ENCODE measurements at places on chromosomes 11 and 22.

GRCh38 chr22:37147186-37147990, 2.3 kb downstream of the IL2RB start:
- no peak for DNase-seq

DNA sequence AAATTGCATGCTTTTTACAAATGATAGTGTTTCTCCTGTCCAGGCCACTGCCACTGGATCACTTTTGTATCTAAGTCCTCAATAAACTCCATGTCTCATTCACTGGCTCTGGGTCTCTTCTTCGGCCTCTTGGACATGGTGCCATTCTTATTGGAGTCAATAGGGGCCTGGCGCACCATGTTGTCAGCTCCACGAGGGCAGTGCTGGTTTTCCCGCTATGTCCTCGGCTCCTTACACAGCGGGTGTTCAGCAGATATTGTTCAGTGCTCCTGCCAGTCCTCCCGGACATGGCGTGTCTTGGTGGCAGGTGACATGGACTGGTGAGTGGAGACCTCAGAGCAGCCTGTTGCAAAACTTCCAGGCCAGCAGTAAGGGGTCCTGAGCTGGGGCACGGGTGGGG, 3.6 kb upstream of the FAM118A start:
- DNase-seq = no peak

DNA sequence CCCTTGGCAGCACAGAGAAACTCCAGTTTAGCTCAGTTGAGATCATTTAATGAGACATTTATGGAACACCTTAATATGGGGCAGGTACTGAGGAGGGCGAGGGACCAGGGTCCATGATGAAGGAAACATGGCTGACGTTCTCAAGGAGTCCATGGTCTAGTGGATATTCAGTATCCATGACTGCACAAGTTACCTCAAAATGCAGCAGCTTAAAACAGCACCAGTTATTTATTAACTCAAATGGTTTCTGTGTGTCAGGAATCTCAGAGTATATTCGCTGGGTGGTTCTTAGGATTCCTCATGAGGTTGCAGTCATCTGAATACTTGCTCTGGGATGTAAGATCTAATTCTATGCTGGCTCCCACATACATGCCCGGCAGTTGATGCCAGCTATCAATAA, 346.8 kb downstream of the LARGE1 start:
- no peak for DNase-seq

- DNase-seq = no peak
These were observed 164.7 kb downstream of the MAML2 start for GRCh38 chr11:96178049-96178886.

GRCh38 chr11:17687946-17688670, 31.3 kb upstream of the MYOD1 start:
- DNase-seq = peak; percentile 99

GRCh38 chr11:69771466-69771865, 3.7 kb downstream of the FGF4 start:
- DNase-seq = no peak

- DNase-seq = no peak
These were observed 106.0 kb downstream of the CSNK2A3 start for GRCh38 chr11:11247086-11247485.

DNA sequence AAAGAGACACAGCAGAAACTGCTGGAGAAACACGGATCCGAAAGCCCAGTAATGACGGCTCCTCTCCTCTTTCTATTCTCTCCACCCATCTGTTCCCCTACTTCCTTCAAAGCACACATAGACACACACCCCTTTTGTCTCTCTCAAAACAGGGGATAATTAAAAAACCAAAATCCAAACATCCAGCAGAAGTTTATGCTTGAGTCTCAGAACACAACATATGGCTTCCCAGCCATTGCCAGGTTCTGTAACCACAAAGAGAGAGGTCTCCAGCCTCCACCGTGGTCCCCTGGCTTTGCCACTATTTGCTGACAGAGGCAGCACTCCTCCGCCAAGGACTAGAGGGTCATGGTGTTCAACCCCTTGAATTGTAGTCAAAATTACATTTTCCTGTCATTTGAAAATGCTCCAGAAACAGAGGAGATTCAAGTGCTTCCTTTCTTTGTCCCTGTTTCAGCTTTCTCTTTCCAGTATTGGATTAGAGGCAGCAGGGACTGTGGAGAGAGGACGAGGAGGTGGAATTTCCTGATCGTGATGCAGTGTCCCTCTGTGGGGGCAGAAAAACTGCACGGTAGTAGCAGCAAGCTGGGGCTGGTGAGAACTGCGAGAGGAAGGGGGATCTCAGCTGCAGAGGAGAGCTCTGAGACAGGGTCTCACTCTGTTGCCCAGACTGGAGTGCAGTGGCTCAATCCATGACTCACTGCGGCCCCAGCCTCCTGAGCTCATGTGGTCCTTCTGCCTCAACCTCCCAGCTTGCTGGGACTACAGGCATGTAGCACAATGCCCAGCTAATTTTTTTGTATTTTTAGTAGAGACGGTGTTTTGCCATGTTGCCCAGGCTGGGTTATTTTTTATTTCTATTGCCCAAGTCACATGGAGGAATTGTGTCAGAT, 60.3 kb downstream of the UBASH3B start:
- no peak for DNase-seq

- no peak for DNase-seq
These were observed 34.4 kb downstream of the TNRC6B start for GRCh38 chr22:40212121-40212520.

- no peak for DNase-seq
These were observed 120.9 kb downstream of the FEZ1 start for GRCh38 chr11:125375146-125375545.

DNA sequence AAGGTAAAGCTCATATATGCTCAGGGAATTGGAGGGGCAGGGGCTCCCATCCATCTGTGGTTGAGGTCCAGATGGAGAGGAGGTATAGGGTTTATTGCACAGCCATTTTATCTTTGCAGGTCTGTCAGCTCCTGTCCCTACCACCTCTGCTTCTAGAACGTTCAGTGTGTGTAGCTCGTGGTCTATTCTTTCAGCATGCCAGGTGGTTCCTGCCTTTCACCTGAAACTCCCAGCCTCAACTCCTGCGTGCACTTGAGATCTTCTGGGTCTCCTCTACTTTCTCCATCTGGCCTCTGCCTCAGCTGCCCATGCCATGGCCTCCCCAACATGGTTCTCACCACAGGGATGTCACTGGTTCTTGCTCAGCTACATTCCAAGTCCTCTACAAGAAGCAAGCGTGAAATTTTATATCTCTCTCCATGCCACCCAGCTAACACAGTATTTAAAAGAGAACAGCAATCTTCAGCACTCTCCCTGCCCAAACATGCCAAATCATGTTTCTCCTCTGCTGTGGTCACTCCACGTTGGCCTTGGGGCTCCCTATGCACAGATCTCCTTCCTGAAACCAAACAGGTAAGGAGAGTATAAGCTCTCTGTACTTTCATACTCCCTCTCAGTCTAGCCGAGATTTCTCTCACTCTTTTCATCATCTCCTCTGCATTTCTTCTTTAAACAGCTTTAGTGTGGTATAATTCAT, 157.8 kb upstream of the TRPC6 start:
- no peak for DNase-seq

GRCh38 chr11:134471087-134471715, 59.2 kb upstream of the B3GAT1 start:
- no peak for DNase-seq

- no peak for DNase-seq
These were observed 45.3 kb upstream of the SHISAL1 start for GRCh38 chr22:44357966-44358465.

GRCh38 chr11:36037031-36037430, 93.2 kb downstream of the LDLRAD3 start:
- no peak for DNase-seq

- DNase-seq = no peak
These were observed 32.5 kb upstream of the LMO2 start for GRCh38 chr11:33924341-33924740.

DNA sequence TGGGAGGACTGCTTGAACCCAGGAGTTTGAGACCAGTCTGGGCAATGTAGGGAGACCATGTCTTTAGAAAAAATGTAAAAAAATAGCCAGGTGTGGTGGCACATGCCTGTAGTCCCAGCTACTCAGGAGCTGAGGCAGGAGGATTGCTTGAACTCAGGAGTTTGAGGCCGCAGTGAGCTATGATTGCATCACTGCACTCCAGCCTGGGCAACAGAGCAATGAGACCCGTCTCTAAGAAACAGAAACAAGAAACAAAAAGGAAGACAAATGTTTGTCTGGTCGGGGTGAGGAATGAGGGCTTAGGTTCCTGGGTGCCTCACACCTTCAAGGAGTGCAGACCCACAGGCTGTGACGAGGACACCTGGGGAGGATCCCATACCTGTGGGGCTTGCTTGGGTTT, 191.9 kb downstream of the CEP164 start:
- no peak for DNase-seq

DNA sequence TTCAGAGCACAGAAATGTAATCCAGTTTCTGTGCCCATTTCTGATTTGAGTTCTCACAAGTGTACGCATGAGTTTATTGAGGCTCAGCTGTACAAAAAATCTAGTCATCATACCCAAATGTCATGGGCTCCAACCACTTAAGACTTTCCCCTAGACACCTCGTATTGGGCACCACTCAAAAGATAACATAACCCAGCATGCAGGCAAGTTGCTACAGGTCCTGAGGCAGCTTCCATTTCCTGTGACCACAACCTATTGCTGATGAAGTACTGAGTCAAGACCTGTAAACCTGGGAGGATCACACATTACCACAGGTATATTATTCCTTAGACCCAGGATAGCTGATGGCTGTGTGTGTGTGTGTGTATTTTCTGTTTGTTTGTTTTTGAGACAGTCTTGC, 95.2 kb downstream of the MRTFA start:
- DNase-seq = no peak

GRCh38 chr11:65491614-65492386, 7.0 kb upstream of the MALAT1 start:
- peak; percentile 94 for DNase-seq

- no peak for DNase-seq
These were observed 21.7 kb upstream of the RAPSN start for GRCh38 chr11:47470671-47471070.

GRCh38 chr11:11961399-11962028, 46.9 kb downstream of the DKK3 start:
- no peak for DNase-seq

GRCh38 chr11:14902650-14903350, 10.8 kb upstream of the CYP2R1 start:
- peak; percentile 25 for DNase-seq

DNA sequence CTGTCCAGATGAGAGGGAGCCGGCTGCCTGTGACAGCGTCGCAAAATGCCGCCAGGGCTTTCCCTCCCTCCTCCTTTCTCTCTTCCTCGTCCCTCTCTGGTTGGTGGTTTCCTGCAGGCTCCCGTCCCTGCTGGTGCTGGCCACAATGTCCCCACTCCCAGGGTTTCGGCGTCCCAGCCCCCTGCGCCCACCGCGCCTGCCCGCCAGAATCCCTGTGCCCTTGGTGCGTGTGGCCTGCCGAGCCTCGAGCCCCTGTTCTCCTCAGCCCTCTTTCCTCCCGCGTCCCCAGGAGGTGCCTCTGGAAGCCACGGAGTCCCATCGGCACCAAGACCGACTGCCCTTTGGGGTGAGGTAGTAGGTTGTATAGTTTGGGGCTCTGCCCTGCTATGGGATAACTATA, 37.9 kb upstream of the PPARA start:
- DNase-seq = no peak

- DNase-seq = no peak
These were observed 231.7 kb upstream of the NARS2 start for GRCh38 chr11:78806214-78807004.

GRCh38 chr11:79285756-79286155, 155.1 kb downstream of the TENM4 start:
- no peak for DNase-seq

GRCh38 chr22:20111045-20111688, 4.7 kb upstream of the RANBP1 start:
- DNase-seq = peak; percentile 88

GRCh38 chr22:44112191-44112590, 68.5 kb upstream of the PARVG start:
- no peak for DNase-seq

DNA sequence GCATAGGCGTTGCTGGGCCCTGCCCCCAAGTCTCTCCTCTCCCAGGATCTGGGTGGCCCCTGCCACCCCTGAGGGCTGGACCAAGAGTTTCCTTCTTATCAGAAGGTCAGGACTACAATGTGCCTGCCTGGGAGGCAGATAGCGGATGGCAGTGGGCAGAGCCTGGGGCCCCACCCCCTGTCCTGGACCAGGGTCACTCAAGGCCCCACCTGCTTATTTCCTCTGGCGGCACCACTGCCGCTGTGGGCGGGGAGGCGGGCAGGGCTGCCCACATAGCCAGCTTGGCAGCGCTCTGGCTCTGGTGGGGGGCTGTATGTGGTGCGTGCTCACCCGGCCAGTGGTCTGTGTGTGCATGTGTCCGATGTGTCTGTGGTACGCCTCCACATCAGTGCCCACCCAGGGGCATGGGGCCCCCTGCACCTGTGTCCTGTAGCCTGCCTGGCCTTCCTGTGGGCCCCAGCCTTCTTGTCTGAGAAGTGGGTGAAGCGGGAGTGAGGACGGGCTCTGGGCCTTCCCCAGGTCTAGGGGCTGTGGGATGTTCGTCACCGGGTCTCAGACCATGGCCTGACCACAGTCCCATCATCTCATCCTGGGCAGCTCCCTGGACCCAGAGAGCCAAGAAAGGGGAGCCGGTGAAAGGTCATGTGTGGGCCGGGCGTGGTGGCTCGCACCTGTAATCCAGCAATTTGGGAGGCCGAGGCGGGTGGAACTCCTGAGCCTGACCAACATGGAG, 3.0 kb downstream of the GAS2L1 start:
- peak; percentile 69 for DNase-seq

DNA sequence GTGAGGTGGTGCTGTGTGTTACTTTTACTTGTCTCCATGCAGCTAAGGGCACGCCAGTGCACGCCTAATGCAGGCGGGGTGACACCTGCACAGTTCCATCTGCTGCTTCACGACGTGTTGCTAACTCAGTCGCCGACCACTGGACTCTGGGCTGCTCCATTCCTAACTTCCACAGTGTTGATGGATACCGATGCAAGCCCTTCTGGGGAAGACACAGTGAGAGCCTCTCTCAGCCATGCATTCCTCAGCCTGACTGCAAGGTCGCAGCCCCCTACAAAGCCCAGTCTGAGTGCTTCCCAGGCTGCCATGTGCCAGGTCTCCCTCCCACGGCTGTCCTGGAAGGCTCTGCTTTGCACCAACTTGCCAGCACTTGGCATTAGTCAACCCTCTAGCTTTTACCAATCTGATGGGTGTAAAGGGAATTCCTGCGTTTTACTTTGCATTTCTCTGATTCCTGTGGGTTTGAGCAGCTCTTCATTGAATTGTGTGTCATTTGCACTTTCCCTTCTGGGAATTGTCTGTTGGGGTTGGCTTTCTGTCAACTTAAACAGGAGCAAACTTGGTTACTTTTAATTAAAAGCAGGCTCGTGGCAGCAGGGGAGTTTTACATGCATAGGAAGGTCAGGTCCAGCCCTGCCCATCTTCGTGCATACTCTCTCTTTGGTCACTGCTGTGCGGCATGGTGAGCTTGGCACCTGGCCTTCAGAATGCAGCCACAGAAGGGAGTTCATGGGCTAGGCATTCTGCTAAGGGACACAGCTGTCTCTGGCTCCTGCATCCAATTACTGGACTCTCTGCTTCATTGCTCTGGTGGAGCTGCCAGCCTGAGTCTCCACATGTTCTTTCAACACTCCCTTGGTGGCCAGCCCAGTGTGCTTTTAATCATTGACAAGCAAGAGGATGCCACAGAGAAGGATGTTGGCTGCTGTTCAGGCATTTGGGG, 34.6 kb upstream of the SHANK2 start:
- DNase-seq = peak; percentile 99
